ENCODE measurements at places on chromosomes 2 and 18.

GRCh38 chr18:59536166-59536565, 161.1 kb downstream of the CCBE1 start:
- DNase-seq: no peak

GRCh38 chr2:144468823-144469595, 50.9 kb downstream of the ZEB2 start:
- no peak for DNase-seq

DNA sequence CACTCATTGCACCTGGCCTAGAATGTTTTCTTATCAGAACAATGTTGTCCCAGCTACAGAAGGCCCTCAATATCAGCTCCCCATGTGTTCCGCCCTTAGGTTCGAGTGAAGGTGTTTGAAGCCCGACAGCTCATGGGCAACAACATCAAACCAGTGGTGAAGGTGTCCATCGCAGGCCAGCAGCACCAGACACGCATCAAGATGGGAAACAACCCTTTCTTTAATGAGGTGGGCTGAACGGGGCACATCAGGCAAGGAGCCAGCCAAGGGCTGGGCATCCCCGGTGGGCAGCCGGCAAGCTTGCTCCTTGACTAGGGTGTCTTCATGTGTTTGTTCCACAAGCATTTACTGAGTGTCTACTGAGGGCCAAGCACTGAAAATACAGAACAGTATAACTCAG, 9.2 kb downstream of the FER1L5 start:
- DNase-seq: no peak

DNA sequence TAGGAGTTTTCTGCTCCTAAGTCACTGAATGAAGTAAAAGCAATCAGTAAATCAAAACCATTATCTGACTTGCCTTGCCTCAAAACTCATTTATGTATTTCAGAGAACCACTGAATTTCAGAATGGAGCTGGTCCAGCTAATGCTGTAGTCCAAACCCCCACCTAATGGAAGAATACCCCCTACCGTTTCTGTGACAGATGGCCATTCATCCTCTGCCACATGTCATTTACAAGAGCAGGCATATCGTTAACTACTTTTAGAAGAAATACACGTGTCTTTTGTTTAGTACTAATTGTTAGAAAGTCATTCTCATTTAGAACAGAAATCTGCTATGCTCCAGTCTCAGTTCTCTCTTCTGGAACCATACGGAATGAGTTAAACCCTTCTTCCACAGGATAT, 12.8 kb upstream of the GALNT5 start:
- no peak for DNase-seq

DNA sequence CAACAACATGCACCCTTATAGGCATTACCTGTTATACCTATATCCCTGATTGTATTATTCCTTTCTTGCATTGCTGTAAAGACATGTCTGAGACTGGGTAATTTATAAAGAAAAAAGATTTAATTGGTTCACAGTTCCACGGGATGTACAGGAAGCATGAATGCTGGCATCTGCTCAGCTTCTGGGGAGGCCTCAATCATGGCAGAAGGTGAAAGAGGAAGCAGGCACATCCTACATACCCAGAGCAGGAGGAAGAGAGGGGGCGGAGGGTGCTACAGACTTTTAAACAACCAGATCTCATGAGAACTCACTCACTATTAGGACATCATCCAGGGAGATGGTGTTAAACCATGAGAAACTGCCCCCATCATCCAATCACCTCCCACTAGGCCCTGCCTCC, 191.7 kb upstream of the SPHKAP start:
- DNase-seq: no peak

- no peak for DNase-seq
Measured at GRCh38 chr2:157466764-157467163, 22.9 kb upstream of the CYTIP start.

- no peak for DNase-seq
Measured at GRCh38 chr2:58186501-58186900, 54.6 kb downstream of the FANCL start.

GRCh38 chr2:179107737-179108136, 57.8 kb upstream of the CCDC141 start:
- DNase-seq: no peak

DNA sequence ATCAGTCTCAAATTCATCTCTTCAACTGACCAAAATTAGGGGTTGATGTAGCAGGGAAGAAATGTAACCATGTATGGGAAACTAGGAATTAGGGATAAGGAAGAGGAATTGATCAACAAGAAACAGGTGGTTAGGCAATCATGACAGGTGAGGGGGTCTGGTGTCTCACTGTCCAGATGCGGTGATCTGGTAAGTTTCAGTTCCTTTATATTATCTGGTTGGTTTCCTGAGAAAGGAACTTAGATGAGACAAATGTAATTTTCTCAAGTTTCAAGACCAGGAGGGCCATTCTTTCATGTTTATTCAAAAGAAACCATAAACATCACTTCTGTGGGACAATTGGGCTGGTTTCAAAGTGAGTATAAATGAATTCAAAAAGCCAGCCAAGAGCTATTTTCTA, 306.2 kb upstream of the KCNJ3 start:
- no peak for DNase-seq

Measured in stimulated activated CD8-positive, alpha-beta memory T cell treated with anti-CD3 and anti-CD28 coated beads, Interleukin-4, amount 100 ng/mL, for 4 hours (primary cell).